ENCODE measurements at places on chromosomes 5 and 9.

- DNase-seq: no peak
Measured at GRCh38 chr5:154371687-154372086, 74.1 kb upstream of the SAP30L start.

- DNase-seq: no peak
Measured at GRCh38 chr5:57495285-57496086, 12.9 kb upstream of the ACTBL2 start.

GRCh38 chr5:140202610-140203009 is 27.6 kb downstream of the CYSTM1 start:
- DNase-seq: no peak

GRCh38 chr5:5278815-5279381 is 138.8 kb downstream of the ADAMTS16 start:
- no peak for DNase-seq

- no peak for DNase-seq
Measured at GRCh38 chr5:80781356-80781755, 126.6 kb upstream of the DHFR start.

DNA sequence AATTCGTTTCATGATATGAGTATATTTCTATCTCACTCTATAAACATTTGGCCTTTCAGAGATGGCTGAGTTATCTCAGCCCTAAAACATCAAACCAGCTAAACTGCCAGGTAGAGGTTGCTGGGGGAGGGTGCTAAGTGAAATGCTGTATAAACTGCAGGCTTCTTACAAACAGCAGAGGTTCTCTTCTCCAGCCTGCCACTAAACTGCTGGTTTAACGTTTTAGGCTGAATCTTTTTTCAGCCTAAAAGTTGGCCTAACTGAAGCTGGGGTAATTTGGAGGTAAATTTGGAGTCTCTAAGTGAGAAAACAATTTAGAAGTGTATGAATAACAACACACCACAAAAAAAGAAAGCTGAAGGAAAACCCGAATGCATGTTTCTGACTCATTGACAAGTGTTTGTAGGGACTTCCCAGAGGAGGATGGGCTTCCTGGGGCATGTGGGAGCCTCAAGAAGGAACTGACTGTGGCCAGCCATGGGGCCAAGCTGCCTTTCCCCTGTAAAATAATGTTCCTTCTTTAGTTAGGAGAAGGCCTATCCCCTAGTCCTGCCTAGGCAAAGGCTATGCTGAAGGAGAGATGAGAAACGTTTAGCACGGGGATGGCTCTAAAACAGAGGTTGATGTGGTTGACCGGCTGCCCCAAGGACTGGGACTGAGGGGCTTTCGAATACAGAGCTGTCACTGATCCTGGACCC is 44.3 kb downstream of the SLC28A3 start:
- no peak for DNase-seq

- DNase-seq: peak; percentile 92
Measured at GRCh38 chr5:81878333-81878732, 93.5 kb upstream of the ATG10 start.

- DNase-seq: no peak
Measured at GRCh38 chr9:72467766-72468738, 53.4 kb upstream of the TMC1 start.

GRCh38 chr5:135264451-135265440 is 134.3 kb downstream of the MACROH2A1 start:
- DNase-seq: no peak

DNA sequence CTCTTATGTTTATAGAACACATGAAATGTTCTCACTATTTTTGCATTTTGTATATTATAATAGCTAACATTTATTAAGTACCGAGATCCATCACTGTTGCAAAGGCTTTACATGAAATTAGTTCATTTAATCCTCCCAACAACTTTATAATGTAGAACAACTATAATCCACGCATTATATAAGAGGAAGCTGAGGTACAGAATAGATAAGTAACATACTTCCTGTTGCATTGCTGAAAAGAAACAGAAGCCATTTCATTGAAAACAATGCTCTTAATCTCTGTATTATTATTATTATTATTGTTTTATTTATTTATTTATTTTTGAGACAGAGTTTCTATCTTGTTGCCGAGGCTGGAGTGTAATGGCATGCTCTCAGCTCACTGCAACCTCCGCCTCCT is 7.9 kb upstream of the INSYN2B start:
- no peak for DNase-seq

DNA sequence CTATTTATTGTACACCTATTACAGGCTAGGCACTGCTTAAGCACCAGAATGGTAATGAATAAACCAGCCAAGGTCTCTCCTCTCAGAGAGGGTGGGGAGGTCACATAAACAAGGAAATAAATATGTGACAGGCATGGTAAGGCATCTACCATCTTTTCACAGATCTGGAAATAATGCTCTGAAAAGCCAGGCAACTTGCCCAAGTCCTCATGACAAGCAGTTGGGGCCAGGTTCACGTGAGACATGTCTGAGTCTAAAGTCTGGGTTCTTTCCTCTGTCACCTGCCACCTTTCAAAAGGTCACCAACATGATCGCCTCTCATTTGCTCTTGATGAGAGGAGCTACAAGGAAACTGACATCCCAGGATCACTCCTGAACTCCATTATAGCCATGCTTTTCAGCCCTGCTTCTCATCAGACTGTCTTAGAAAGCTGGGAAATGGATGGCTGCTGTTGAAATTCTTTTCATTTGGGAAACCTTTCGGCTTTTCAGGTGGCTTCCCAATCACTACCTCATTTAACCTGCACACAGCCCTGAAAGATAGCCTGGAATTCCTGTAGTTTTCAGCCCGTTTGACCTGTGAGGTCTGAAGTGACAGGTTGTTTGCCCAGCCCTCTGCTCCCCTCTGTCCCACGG is 123.1 kb downstream of the CRB2 start:
- DNase-seq: no peak

DNA sequence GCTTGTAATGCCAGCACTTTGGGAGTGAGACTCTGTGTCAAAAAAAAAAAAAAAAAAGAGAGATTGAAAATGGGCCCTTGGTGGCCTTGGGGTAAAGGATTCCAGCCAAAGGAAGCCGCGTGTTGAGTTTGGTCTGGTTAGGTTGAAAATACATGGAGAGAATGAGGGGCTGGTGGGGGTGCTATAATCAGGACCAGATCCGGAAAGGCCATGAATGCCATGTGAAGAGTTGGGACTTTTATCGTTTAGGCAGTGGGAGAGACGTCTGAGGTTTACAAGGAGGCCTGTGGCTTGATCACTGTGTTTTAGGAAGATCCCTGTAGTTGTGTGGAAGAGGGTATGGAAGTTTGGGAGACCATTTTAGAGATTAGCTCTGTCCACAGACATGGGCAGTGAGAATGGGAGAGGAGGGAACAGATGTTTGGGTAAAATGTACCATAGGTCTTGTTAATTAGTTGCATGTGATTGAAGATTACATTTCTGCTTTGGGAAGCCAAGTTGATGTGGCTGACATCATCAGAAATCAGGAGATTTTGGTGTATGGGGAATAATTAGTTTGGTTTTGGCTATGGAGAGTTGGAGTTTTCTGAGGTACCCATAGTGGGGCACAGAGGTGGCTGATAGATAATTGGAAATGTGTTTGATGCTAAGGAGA is 3.5 kb downstream of the MSANTD3 start:
- DNase-seq: no peak

DNA sequence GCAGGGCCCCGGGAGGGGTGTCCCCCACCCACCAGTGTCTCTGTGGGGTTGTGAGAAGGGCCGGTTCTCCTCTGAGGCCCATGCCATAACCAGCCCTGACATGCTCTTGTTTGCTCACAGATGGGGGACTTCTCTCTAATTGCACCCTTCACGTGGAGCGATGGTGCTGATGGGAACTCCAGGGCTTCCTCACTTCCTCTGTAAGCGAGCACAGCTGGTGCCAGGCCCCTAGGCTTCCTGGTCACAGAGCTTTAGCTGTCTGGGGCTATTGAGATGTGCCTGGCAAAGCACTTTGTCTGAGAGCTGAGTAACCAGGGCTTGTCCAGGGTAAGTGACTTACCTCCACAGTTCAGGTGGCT is 36.4 kb downstream of the PHF2 start:
- no peak for DNase-seq

DNA sequence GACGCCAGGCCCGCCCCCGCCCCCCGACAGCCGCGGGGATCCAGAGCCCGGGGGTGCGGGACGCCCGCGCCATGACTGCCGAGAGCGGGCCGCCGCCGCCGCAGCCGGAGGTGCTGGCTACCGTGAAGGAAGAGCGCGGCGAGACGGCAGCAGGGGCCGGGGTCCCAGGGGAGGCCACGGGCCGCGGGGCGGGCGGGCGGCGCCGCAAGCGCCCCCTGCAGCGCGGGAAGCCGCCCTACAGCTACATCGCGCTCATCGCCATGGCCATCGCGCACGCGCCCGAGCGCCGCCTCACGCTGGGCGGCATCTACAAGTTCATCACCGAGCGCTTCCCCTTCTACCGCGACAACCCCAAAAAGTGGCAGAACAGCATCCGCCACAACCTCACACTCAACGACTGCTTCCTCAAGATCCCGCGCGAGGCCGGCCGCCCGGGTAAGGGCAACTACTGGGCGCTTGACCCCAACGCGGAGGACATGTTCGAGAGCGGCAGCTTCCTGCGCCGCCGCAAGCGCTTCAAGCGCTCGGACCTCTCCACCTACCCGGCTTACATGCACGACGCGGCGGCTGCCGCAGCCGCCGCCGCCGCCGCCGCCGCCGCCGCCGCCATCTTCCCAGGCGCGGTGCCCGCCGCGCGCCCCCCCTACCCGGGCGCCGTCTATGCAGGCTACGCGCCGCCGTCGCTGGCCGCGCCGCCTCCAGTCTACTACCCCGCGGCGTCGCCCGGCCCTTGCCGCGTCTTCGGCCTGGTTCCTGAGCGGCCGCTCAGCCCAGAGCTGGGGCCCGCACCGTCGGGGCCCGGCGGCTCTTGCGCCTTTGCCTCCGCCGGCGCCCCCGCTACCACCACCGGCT is 1.0 kb downstream of the FOXE1 start:
- DNase-seq: no peak

DNA sequence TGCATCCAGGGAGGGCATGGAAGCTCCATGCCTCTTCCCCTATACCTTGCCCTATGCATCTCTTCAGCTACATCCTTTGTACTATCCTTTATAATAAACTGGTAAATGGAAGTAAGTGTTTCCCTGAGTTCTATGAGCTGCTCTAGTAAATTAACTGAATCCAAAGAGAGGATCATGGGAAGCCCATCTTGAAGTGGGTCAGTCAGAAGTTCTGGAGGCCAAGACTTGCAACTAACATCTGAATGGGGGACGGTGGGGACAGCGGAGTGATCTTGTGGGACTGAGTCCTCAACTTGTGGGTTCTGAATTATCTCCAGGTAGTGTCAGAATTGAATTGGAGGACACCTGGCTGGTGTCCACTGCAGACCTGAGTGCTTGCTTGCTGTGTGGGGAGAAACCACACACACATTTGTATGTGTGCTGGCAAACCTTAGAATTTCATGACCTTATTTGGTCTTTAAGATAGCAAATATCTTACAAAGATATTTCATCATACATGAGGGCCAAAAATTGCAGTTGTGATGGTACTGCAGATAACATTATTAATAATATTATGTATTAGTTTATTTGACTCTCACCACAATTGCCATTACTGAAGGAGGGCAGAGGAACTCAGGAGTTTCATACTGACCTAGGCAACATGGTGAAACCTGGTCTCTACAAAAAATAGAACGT is 5.5 kb upstream of the PRELID2 start:
- no peak for DNase-seq

DNA sequence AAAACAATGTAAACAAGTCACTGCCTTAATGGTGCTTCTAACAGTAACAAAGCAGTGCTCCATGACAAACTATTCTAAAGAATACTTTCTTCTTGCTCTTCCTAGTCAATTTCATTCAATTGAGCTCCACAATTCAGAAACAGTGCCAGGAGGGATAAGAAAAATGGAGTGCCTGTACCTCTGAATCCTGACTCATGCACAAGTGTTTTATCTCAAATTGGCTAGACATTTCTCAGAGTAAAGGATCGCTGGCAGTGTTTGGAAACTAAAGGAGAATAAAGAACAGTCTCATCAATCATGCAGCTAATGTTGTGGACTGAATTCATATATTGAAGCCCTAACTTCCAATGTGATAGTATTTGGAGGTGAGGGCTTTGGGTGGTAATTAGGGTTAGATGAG is 27.6 kb downstream of the SLC25A51 start:
- no peak for DNase-seq

- DNase-seq: no peak
Measured at GRCh38 chr5:32690153-32690552, 21.0 kb upstream of the NPR3 start.

- no peak for DNase-seq
Measured at GRCh38 chr5:345404-346195, 24.1 kb downstream of the AHRR start.

GRCh38 chr5:96141749-96142148 is 180.1 kb upstream of the ELL2 start:
- DNase-seq: no peak

DNA sequence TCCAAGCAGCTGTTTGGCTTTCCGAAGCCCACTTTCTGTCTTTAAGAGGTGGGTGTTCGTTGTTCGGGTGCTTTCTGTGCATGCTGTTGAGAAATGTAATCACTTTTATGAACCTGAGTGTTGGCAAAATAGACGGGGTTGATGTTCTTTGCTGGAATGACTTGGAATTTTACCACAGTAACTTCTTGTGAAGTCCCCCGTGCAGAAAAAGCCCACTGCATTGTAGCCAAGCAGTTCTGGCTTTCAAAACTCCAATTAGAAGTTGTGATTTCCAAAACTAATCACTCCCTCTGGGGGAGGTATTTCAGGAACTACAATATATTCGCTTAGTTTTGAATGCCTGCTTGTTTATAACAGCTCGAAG is 111.1 kb downstream of the PAM start:
- DNase-seq: peak; percentile 15

DNA sequence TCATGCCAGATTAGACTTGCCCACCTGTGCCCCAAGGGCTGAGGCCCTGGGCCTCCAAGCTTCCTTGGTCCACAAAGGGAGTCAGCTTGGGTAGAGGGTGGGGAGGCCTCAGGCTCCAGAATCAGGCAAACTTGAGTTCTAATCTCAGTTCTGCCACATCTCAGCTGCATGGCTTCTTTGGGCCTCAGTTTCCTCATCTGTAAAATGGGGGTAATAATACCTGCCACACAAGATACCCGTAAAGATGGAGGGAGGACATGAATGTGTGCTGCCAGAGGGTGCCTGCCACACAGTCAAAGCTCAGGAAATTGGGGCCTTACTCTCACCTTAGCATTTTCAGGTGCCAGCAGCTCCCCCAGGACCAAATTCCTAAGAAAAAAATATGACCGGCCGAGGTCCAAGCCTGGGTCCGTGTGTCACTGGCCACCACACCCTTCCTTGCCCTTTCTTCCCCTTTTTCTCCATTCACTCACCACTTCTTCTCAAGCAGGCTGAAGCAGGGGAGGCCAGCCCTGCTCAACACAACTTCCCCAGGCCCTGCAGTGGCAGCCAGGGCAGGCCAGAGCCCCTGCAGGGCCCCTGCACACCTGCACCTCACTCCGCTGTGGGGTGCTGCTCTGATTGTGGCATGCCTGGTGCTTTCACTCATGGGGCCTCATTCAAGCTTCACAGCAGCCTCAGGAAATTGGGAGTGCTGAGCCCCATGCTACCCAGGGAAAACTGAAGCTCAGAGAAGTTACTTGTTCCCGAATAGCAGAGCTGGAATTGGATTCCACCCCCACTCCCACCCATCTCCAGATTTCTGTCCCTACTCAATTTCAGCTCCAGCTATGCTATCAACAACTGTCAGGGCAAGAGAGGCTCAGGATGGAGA is 3.9 kb downstream of the RGS14 start:
- peak; percentile 54 for DNase-seq

- no peak for DNase-seq
Measured at GRCh38 chr5:58241389-58241788, 218.5 kb downstream of the PLK2 start.

GRCh38 chr9:91164724-91165520 is 196.8 kb downstream of the AUH start:
- peak; percentile 87 for DNase-seq

- DNase-seq: no peak
Measured at GRCh38 chr5:65073250-65073661, 304.5 kb downstream of the CWC27 start.

GRCh38 chr5:125491986-125492492 is 745.6 kb upstream of the ZNF608 start:
- no peak for DNase-seq

All from AML-193 (cell line).